ENCODE measurements at places on chromosomes 4 and X. TPM values are rescaled to one million over a fixed set of nuclear protein-coding genes. Genes with fewer than 3 reads are reported as not detected.

SH2D1A gene
- not detected for total RNA-seq

GRCh38 chrX:151712253-151712652 lies 3.6 kb upstream of the FATE1 start:
- no peak overlapping the region for H3K27ac ChIP-seq
- H3K36me3 ChIP-seq = no peaks in the 10 kb centered on the region
- DNase-seq = no peak
- H3K4me3 ChIP-seq = no peak overlapping the region

DNA sequence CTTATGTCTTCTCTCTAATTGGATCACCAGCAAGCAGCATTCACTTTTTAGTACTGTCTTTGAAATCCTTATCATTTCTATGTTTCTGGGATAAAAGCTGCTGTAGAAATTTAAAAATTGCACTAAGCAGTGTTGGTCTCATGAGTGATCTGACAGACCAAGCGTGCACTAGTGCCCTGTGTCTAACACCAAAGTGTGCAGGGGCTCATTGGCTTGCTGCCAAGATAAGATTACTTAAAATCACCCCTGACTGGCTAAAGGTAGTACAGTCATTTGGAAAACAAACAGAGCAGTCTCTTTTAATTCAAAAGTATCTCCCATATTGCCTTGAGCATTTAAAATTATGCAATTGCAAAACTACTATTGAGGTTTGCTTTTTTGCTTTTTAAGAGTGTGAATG lies 304.6 kb downstream of the ARAP2 start:
- no peak for DNase-seq
- no peak overlapping the region for H3K4me3 ChIP-seq
- no peaks in the 10 kb centered on the region for H3K27me3 ChIP-seq
- peaks cover 3% of the 10 kb centered on the region for H3K4me1 ChIP-seq
- H3K36me3 ChIP-seq = no peaks in the 10 kb centered on the region

- peaks cover 2% of the 10 kb centered on the region for H3K27me3 ChIP-seq
- no peak overlapping the region for H3K27ac ChIP-seq
Observed at GRCh38 chrX:154384284-154384892, 5.3 kb downstream of the EMD start.
